Activated T-helper 17 cell treated with anti-CD3 and anti-CD28 coated beads, Interleukin-2, amount 50 U/mL, for 72 hours (primary cell): ENCODE measurements at places on chromosomes 7 and 10.

DNA sequence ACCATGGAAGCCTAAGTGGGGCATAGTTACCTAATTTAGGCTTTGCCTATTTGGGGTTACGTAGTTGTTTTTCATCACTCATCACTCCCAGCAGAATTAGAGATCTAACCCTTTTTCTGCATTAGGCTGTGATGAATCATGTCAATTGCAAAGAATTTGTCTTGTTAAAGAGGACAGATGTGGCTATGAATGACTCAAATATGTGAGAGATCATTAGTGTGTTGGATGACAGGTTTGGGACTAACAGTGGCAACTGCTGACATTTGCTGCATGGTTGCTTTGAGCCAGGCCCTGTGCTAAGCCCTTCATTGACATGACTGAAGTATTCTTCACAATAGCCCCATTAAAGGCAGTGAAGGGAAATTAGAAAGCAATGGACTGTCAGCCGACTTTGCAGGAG, 83.4 kb upstream of the BMPER start:
- ATAC-seq, result no peak

- no peak for ATAC-seq
Observed at GRCh38 chr10:93032105-93032808, 28.3 kb upstream of the CYP26C1 start.

DNA sequence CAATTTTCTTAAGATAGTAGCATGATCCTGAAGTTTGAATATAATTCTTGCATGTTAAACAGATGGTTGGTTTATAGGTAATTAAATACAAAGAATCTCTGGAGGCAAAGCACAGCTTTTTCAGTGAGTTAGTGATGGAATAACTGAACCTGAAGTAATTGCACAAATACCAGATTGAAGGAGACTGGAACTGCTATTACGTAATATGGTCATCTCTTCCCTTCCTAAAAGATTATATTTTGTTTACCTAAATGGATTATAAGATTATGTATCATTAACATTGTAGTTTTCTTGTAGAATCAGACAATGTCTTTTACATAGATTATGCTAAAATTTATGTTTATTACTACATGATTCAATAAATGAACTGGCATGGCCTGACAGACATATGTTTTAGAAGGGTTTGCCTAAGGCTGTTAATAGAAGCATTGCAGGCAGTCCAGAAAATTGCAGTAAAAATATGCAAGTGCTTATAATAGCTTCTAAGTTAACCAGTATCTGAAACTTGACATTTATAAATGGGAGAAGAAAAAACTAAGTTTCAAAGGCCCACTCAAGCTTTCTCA, 35.8 kb upstream of the GPR37 start:
- ATAC-seq, result no peak

DNA sequence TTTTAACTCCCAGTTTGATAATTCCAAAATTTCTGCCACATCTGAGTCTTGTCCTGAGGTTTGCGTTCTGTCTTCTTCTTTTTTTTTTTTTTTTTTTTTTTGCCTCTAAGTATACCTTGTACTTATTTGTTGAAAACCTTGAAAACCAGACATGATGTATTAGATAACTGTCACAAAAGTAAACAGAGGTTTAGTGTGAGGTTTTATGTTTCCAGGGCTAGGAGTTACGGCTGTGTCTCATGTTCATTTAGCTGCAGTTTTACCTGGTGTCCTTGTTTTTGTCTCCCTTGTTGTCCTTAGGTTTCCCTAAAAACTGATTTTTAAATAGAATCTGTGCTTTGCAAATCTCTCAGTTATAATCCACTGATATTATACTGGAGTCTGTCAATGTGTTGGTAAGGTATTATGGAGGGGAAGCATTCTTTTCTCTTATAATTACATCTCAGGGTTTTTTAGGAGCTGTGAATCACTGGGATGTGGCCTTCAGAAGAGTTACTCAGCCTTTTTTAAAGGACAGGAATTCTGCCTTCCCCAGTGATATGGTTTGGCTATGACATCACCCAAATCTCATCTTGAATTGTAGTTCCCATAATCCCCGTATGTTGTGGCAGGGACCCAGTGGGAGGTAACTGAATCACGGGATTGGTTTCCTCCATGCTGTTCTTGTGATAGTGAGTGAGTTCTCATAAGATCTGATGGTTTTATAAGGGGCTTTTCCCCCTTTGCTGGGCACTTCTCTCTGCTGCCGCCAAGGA, 95.0 kb downstream of the CDCA7L start:
- no peak for ATAC-seq

DNA sequence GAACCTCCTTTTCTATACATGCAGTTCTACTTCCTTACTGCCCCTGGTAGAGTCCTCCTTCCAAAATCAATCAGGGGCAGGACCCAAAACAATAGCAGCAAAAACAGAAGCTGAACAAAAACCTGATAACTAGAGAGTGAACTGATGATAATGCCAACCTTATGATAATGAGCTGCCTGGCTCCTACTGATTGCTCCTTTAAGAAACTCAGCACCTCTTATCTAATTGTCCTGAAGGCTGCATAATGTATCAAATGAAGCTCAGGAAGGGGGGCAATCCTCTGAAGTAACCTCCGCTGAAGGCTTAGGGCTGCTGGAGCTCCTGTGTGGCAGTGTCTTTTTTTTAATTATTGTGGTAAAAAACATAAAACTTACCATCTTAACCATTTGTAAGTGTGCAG, 257.0 kb downstream of the PHTF2 start:
- no peak for ATAC-seq

DNA sequence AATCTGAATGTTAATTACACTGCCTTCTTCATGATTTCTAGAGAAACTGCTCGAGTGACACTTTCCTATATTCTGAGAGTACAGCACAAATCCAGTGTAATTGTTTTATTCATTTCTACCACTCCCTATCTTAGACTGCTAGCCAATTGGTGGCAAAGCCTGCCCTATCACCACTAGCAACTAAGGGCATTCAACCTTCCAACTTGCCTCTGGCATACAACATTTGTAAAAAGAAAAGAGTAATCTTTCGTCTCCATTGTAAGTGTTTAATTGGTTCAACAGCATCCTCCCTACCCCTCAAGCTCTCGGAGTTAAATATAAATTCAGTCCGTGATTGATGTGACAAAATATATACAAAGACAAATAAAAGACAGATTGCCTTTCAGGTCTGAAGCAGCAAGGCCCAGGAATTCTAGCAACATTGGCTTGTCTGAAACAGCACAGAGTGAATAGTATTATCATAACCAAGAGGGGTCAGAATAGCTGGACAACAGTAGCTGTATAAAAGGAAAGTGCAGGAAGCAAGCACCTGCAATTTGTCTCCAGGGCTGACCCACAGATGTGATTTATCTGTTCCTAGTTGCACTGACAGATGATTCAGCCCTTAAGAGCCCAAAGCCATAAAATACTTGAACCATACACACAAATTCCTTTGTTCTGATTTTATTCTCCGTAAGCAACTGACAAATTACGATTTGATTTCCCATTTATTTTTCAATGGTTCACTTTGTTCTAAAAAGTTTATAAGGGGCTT, 47.6 kb upstream of the ANKRD1 start:
- ATAC-seq, result no peak
